Gastroesophageal sphincter (tissue), 4 donors: ENCODE measurements at places on chromosomes 4 and X. TPM values are rescaled to one million over a fixed set of nuclear protein-coding genes. Genes with fewer than 3 reads are reported as not detected.

- no peak for ATAC-seq
Measured at GRCh38 chr4:101418055-101418454, 70.7 kb upstream of the PPP3CA start.

GRCh38 chrX:72735561-72735960 is 21.5 kb upstream of the PHKA1 start:
- ATAC-seq: no peak

GRCh38 chr4:85736571-85736970 is 261.6 kb downstream of the ARHGAP24 start:
- ATAC-seq: no peak

- ATAC-seq: no peak
Measured at GRCh38 chrX:133983974-133984845, 1.2 kb downstream of the GPC3 start.

DNA sequence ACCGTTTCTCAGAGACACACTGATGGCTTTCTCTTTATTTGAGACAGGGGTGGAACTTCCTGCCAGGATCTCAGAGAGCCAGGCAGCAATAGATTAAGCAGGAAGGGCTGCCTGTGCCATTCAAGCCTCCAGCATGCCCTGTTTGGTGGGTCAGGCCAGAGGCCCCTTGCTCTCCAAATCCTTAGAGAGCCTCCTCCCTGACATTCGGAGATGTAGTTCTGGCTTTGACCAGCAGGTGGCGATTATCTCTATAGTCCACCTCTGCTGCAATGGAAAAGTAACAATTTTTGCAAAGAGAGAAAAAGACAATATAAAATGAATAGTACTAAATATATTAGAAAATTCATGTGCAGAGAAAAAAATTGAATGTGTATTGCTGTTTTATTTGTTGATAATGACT is 93.9 kb downstream of the NXF2B start:
- no peak for ATAC-seq

DNA sequence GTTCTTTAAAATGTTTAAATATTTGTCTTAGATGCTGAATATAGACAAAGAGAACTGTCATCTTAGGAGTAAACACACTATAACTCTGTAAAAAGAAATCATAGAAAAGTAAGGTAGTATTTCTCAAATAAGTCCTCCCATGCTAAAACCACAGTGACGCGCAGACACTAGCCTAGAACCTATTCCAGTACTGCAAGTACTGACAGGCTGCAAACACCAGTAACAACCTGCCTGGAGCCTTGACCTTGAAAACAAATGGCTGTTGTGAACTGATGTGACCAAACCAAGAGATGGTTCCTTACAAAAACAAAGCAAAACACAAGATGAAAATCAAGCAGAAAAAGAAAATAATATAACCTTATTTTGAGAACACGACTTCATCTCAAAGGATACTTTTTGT is 8.5 kb downstream of the TIFA start:
- ATAC-seq: no peak

- ATAC-seq: no peak
Measured at GRCh38 chr4:110787109-110787508, 164.2 kb upstream of the PITX2 start.

DNA sequence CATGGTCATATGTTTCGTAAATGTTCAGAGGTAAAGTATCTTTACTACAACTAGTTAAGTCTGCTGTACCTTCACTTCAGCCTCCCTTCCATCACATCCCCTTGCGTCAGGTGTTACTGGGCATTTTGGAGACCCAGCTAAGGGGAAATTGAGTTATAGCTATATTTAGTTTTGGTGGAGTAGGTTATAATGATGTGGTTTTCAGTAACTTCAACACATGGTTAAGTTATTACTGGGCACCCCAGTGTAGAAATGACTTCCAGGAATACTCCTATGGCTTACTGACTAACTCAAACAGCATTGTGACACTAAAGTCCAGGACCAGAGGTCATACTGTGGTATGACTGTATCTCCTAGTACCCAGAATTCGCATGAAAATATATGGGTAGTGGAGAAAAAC is 23.4 kb upstream of the ACSL1 start:
- ATAC-seq: no peak

DNA sequence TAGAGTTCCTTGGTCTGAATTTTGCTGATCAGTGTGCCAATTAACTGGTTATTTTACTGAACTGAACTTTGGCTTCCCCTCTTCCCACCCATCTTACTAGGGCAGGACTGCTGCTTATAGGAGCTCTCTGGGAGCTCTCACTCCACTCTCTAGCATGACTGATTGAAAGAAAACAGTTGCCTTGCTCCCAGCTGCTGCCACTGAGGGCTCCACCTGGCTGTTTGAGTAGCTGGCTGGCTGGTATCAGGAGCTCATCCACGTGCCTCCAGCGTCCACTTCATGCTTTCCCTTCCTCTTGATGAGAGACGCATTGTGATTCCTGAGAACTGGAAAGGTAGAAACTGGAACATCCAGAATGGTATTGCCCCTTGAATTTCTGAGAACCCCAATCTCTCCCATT is 73.0 kb upstream of the KLHL13 start:
- no peak for ATAC-seq

GRCh38 chr4:100836929-100837328 is 319.1 kb upstream of the EMCN start:
- no peak for ATAC-seq

GRCh38 chrX:153924149-153924861 is 1.8 kb downstream of the ARHGAP4 start:
- ATAC-seq: no peak

GRCh38 chrX:133413218-133413925 is 1.9 kb downstream of the GPC4 start:
- no peak for ATAC-seq

- ATAC-seq: no peak
Measured at GRCh38 chrX:45017946-45018345, 145.0 kb downstream of the KDM6A start.

The SLC9B1 gene
- total RNA-seq: 0.25 TPM

The TMEM47 gene
- total RNA-seq: 308 TPM

The SPRY1 gene
- total RNA-seq: 118 TPM

The SEL1L3 gene
- total RNA-seq: 29.8 TPM

The HTATSF1 gene
- total RNA-seq: 62.1 TPM

The PPEF2 gene
- not detected for total RNA-seq

The DCAF8L2 gene
- total RNA-seq: not detected
